ENCODE measurements at places on chromosomes 4 and X.

GRCh38 chrX:17552044-17552650 is 177.1 kb downstream of the NHS start:
- DNase-seq: no peak

DNA sequence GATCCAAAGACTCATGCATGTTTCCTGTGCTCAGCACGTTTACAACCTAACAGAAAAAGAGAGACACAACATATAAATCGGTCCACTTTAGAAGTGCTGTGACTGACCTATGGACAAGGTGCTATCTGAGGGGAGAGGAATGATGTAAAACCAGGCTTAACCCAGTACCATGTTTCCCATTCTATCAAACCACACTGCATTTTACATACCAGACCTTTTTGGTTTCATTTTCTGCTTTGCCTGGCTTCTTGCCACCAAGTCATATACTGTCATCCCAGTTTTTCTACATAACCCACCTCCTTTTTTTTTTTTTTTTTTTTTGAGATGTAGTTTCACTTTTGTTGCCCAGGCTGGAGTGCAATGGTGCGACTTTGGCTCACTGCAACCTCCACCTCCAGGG is 82.2 kb downstream of the KLF8 start:
- no peak for DNase-seq

DNA sequence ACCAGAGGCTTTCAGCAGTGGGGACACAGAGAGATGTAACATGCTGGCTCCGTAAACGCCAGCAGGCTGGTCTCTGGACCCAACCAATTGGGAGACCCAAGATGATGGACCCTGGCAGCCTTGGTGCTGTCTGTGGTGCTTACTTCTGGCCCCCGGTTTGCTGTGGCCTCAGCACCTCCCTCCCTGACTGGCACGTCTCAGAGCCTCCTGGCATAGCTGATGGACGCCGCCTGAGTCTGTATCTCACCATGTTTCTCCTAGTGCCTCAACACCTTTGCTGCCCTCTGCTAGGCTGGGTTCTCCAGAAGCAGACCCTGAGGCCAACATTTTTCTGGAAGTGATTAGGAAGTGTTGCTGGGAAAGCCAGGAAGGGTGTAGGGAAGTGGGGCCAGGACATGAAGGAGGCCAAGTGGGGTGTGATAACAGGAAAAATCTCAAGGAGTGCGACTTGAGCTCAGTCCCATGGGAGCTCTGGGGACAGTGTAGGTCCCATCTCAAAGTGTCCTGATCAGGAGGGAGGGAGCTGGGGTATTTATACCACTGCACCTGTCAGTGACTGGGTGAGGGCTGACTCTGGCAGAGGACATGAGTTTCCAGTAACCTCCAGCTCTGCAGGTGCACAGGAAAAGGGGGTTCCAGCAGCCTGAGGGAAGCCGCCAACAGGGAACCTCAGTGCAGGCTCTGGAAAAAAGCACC is 31.8 kb downstream of the PPP2R2C start:
- DNase-seq: no peak

DNA sequence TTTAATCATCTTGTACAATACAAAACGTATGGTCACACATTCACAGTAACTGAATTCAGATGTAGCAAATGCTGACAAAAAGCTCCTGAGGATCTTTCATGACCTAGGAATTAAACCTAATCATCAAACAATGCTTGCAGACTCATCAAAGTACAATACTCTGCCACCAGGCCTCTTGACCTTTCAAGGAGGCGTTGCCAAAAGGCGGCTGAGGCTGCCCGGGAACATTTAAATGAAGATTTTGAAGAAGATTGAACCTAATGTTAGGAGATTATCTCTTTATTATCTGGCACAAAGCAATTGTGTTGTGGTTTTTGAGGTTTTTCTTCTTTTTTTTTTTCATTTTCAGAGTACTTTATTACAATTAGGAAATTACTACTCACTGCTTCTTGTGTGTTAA is 340.5 kb downstream of the GALNTL6 start:
- DNase-seq: no peak

DNA sequence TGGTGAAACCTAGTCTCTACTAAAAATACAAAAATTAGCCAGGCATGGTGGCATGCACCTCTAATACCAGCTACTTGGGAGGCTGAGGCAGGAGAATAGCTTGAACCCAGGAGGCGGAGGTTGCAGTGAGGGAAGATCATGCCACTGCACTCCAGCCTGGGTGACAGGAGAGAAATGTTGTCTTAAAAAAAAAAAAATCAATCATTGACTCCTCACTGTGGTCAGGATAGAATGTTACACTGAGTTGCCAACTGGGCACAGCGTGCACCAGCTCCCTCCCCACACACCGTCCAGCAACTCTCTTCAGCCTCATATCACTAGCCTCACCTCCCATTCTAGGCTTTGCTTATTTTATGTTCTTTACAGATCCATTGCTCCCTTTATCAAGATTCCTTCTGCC is 79.5 kb downstream of the CHRNA9 start:
- no peak for DNase-seq

DNA sequence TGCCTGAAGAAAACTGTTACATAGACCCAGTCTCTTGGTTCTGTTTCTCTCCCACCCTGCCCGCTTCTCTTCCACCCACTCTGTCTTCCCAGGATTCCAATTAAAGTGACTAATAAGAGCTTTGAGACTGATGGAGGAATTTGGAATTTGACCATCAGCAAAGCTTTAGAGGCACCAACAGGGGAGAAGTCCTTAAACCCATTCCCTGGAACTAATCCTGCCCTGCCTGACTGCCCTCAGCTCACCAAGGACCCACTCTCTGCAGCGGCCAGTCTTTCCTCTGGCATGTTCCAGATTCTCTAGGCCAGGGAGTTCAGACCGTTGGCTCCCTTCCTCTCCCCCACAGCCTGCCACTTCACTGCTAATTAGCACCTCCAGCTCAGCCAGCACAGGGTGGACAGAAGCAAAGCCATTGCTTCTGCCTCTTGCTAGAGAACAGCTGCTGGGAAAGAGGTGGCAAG is 23.9 kb downstream of the SCD5 start:
- DNase-seq: peak; percentile 75

DNA sequence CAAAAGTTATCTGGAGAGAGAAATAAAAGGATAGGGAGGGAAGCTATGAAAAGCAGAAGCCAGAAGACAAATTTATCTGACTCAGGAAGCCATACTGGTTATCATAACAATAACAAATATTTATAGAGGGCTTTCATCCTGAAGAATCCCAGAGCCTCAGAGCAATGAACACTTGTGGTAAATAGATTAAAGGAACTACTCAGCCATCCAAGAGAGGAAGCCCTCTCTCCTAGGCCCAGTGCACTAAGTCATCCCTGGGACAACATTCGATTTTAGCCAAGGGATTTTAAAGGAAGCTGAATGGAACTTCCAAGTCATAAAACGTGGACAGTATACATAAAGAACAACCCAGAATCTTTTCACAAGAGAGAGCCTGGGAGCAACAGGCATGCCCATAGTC is 76.9 kb downstream of the COL4A6 start:
- no peak for DNase-seq

- no peak for DNase-seq
Observed at GRCh38 chr4:7960017-7960789, 20.5 kb upstream of the AFAP1 start.

DNA sequence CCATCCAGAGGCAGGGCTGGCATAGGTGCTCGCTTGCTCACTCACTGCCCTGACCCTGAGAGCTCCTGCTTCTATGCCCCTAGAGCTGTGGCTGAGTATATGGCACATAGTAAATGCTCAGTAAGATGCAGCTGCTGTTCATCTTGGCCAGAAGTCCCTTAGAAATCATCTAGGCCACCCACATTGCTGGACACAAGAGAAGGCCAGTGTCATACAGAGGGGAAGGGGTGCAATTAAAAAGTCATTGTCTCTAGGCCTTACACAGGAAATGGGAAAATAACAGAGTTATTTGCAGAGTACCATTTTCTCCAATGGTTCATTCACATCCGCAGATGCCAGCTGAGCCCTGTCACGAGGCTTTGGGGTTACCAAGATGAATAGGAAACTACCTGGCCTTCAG is 88.8 kb downstream of the MAMLD1 start:
- DNase-seq: no peak

GRCh38 chr4:8681391-8681790 is 88.8 kb downstream of the CPZ start:
- DNase-seq: no peak

- DNase-seq: no peak
Observed at GRCh38 chr4:87425711-87426110, 3.3 kb downstream of the NUDT9 start.

GRCh38 chr4:64230709-64231310 is 178.4 kb downstream of the TECRL start:
- DNase-seq: peak; percentile 2

- DNase-seq: peak; percentile 38
Observed at GRCh38 chr4:157265281-157265680, 44.8 kb downstream of the GRIA2 start.

DNA sequence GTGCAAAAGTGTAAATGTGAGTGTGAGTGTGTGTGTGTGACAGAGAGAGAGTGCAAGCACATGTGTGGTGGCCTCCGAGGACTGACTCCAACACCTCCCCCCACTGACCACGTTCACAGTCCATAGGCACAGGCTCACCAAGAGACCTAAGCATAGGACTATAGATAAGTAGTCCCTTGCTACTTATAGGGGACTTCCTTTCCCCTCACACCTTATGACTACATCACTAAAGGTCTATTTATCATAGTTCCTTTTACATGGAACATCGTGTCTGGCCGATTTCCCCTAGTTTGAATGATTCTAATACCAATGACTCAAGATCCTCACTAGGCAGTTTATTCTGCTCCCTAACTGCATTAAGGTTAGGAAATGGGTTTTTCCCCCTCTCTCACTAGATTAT is 17.8 kb downstream of the FRMPD3 start:
- DNase-seq: no peak

GRCh38 chrX:113868177-113868576 is 715.7 kb upstream of the HTR2C start:
- no peak for DNase-seq

DNA sequence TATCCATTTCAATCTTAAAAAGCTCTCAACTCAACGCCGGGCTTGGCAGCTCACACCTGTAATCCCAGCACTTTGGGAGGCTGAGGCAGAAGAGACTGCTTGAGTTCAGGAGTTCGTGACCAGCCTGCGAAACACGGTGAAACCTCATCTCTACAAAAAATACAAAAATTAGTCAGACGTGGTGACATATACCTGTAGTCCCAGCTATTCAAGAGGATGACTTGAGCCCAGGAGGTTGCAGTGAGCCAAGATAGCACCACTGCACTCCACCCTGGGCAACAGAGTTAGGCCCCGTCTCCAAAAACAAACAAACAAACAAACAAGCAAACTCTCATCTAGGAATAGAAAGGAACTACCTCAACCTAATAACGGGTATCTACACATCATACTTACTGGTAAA is 50.8 kb downstream of the PTPN13 start:
- DNase-seq: no peak

GRCh38 chrX:150879855-150880807 is 18.3 kb downstream of the CD99L2 start:
- DNase-seq: no peak

GRCh38 chr4:72208421-72209075 is 176.7 kb downstream of the NPFFR2 start:
- peak; percentile 17 for DNase-seq

- DNase-seq: peak; percentile 11
Observed at GRCh38 chr4:125091-125771, 930 bp downstream of the ZNF718 start.

GRCh38 chrX:10769696-10770619 is 149.6 kb upstream of the MID1 start:
- no peak for DNase-seq

DNA sequence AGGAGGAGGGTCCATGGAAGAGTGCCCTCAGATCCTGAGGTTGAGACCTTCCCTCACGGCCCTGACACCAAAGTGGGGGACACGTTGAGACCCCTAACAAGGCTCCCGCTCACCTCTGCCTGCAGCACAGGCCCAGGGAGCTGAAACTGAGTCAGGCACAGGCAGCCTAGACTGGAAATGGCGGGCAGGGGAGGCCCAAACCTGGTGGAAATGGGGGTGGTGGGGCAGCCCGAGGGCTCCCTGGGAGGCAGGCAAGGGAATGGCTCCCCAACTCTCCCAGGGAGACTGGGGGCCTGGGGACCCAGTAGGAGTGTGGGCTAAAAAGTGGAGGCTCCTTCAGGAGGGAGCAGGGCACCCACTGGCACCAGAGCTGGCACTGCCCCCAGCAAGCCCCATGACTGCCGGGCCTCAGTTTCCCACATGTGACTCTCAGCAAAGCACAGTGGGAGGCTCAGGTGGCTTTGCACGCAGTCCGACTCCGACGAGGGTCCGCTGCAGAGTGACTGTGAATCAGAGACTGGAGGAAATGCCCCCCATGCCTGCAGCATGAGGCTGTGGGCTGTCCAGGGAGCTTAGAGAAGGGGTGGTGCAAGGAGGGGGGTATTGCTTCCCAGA is 5.9 kb downstream of the NKX1-1 start:
- no peak for DNase-seq

- no peak for DNase-seq
Observed at GRCh38 chrX:14630733-14631132, 101.4 kb downstream of the GLRA2 start.

GRCh38 chrX:25068340-25068739 is 52.6 kb upstream of the ARX start:
- no peak for DNase-seq

DNA sequence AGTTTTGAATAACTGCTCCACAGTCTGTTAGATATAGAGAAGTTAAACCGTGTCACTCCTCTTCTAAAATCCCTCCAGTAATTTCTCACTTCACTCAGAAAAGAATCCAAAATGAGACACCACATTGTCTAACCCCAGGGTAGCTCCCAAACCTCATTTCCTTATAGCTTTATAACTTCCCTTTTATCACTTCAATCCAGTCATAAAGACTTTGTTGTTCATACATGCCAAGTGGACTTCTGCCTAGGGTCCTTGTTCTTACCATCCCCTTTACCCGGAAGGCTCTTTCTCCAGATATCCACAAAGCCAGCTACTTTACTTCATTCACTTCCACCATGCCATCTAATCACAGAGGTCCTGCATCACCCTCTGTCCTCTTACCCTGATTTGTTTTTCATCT is 156.2 kb downstream of the GABRB1 start:
- no peak for DNase-seq

- DNase-seq: no peak
Observed at GRCh38 chr4:72418458-72418857, 150.6 kb downstream of the ADAMTS3 start.

DNA sequence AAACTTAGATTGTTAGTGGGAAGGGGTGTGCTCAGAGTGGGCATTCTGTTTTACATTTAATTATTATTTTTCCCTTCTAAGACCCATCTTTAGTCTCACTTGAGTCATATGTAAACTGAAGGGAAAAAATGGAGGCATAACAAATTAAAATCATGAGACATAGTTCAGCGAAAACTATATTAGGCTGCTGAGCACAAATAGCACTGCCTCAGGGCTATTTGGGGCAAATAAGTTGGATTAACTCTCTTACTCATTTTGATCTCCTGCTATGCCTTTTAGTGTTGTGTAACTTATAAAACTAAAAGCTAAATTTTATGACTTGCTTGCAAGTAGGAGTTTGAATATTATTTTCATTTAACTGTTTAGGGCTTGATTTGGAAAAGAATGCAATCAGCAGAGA is 1329.2 kb upstream of the PCDH7 start:
- peak; percentile 2 for DNase-seq

- DNase-seq: no peak
Observed at GRCh38 chrX:51847463-51847862, 46.0 kb upstream of the MAGED1 start.

Data from retinal pigment epithelial cell (primary cell).